ENCODE measurements at places on chromosomes 3 and 15.

GRCh38 chr3:53921296-53921695 is 29.6 kb upstream of the SELENOK start:
- H3K27ac ChIP-seq, result no peak overlapping the region
- H3K4me3 ChIP-seq, result no peak overlapping the region
- H3K27me3 ChIP-seq, result no peaks in the 10 kb centered on the region
- H3K4me1 ChIP-seq, result no peaks in the 10 kb centered on the region
- no peak for DNase-seq
- H3K36me3 ChIP-seq, result no peaks in the 10 kb centered on the region

DNA sequence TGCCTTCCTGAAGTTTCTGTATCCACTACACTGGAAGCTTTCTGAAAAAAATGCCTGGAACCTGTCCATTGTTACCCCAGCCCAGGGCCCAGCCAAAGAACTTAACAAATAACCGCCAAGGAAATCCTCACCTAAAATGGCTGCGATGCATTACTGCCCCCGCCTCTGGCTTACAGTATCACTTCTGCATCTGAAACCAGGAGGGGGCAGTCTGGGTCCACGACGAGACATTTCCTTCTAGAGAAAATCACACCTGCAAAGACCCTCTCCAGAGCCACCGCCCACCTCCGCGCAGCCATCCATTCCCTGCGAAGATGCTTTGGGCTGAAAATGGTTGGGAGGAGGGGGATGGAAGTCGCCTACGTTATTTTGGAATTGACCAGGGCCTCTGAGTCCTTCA is 22.4 kb upstream of the CELF6 start:
- H3K27ac ChIP-seq, result no peak overlapping the region
- H3K4me3 ChIP-seq, result no peak overlapping the region
- H3K36me3 ChIP-seq, result no peaks in the 10 kb centered on the region
- no peaks in the 10 kb centered on the region for H3K4me1 ChIP-seq
- no peaks in the 10 kb centered on the region for H3K27me3 ChIP-seq

DNA sequence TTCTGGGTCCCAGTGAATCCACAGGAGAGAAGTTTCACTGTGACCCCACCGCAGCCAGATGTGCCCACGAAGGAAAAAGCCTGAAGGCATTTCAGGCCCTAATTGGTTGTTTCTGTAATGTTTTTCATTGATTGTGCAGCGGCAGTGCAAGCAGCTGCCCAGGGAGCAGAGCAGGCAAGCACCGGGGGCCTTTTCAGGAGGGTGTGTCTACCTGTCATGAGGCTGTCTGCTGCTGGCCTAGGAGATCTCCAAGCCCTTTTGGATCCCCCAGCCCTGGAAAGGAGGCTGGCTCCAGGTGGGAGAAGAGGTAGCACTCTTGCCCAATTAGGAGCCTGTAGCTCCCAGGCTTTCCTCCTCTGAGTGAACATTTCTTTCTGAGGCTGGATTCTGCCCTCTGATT is 108.8 kb downstream of the EPHB1 start:
- DNase-seq, result no peak
- H3K27me3 ChIP-seq, result no peaks in the 10 kb centered on the region
- H3K36me3 ChIP-seq, result no peaks in the 10 kb centered on the region
- no peak overlapping the region for H3K27ac ChIP-seq
- H3K4me1 ChIP-seq, result peaks cover 14% of the 10 kb centered on the region
- H3K4me3 ChIP-seq, result no peak overlapping the region

GRCh38 chr3:110618512-110619226 is 452.9 kb upstream of the NECTIN3 start:
- H3K27ac ChIP-seq, result no peak overlapping the region
- no peak overlapping the region for H3K4me3 ChIP-seq
- DNase-seq, result no peak
- H3K27me3 ChIP-seq, result no peaks in the 10 kb centered on the region
- no peaks in the 10 kb centered on the region for H3K36me3 ChIP-seq
- no peaks in the 10 kb centered on the region for H3K4me1 ChIP-seq

DNA sequence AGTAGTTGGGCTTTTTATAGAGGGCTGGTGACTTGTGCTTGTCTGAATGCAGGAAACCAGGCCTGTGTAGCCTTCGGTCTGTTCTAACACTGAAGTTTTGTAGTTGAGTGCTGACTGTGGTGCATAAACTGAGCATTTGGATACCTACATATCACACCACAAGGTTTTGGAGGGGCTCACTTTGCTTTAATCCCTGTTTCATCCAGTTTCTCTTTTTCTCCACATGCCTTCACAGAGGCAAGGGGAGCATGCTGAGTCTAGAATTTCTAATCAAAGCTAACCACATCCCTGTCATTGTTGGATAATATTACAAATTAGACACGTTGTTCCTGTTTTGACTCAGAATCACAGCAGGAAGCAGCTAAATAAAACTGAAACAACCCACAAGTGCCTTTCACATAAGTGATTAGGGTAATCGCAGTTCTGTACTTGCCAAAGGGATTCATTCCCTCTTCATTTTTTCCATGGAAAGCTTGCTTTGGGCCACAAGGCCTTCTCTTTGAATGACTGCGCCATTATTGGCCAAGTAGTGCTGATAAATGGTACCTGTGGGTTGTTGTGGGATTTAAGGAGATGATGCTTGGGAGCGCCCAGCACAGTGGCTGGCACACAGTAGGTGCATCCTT is 48.9 kb downstream of the TGFBR2 start:
- no peaks in the 10 kb centered on the region for H3K27me3 ChIP-seq
- peak overlapping the region; percentile 30 for H3K27ac ChIP-seq
- no peak overlapping the region for H3K4me3 ChIP-seq
- DNase-seq, result no peak
- H3K4me1 ChIP-seq, result peaks cover 68% of the 10 kb centered on the region

DNA sequence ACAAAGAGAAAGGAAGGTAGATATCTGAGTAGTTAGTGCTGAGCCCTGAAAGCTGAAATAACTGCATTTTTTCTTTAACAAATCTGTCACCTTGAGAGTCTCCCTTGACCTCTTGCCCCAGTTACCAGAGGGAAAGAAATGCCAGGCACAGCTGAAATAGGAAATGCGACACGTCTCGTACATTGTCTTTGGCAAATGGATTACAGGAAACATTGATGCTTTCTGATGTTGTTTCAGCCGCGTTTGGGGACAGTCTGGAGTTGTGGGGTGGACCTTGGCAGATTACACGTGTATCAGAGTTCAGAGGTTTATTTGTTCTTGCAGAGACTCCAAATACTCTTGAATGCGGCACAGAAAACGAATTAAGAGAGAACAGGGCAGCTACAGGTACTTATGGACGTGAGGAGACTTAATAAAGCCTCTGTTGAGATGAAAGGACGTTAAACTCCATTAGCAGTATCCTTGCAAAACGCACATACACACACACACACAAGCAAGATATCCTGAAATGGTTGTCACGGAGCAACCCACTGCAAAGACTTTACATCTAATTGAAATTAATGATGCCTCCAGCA is 272.8 kb upstream of the RORA start:
- no peaks in the 10 kb centered on the region for H3K36me3 ChIP-seq
- no peak overlapping the region for H3K4me3 ChIP-seq
- DNase-seq, result no peak
- H3K27me3 ChIP-seq, result no peaks in the 10 kb centered on the region
- no peaks in the 10 kb centered on the region for H3K4me1 ChIP-seq
- no peak overlapping the region for H3K27ac ChIP-seq

- H3K4me3 ChIP-seq, result no peak overlapping the region
- no peak overlapping the region for H3K27ac ChIP-seq
- H3K4me1 ChIP-seq, result peaks cover 20% of the 10 kb centered on the region
- H3K36me3 ChIP-seq, result no peaks in the 10 kb centered on the region
These were observed 273.5 kb upstream of the ADAMTS9 start for GRCh38 chr3:64961301-64961700.

GRCh38 chr15:40489274-40490175 is 18.7 kb downstream of the CHST14 start:
- no peaks in the 10 kb centered on the region for H3K36me3 ChIP-seq
- no peaks in the 10 kb centered on the region for H3K4me1 ChIP-seq
- no peak overlapping the region for H3K27ac ChIP-seq
- no peak overlapping the region for H3K4me3 ChIP-seq
- no peaks in the 10 kb centered on the region for H3K27me3 ChIP-seq

DNA sequence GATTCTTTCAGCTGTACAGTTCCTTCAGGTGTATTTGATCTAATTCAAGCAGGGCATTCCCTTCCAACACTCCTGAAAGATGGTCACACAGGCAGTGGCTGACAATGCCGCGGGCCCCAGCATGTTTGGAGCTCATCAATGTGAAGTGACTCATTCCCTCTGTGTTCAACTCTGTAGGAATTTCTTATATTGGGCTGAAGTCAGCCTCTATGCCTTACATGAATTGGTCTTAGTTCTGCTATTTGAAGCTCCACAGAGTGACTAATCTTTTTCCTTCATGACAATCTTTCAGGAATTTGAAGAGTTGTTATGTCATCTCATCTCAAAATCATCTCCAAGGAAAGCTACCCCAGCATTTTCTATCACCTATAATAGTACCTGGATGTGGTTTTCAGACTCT is 142.5 kb upstream of the C2CD4B start:
- peaks cover 9% of the 10 kb centered on the region for H3K4me1 ChIP-seq
- no peak overlapping the region for H3K4me3 ChIP-seq
- H3K36me3 ChIP-seq, result no peaks in the 10 kb centered on the region
- H3K27me3 ChIP-seq, result no peaks in the 10 kb centered on the region
- no peak overlapping the region for H3K27ac ChIP-seq

GRCh38 chr15:25345943-25346342 is 92.9 kb downstream of the UBE3A start:
- H3K4me3 ChIP-seq, result no peak overlapping the region
- H3K4me1 ChIP-seq, result no peaks in the 10 kb centered on the region
- H3K27me3 ChIP-seq, result no peaks in the 10 kb centered on the region
- DNase-seq, result no peak

DNA sequence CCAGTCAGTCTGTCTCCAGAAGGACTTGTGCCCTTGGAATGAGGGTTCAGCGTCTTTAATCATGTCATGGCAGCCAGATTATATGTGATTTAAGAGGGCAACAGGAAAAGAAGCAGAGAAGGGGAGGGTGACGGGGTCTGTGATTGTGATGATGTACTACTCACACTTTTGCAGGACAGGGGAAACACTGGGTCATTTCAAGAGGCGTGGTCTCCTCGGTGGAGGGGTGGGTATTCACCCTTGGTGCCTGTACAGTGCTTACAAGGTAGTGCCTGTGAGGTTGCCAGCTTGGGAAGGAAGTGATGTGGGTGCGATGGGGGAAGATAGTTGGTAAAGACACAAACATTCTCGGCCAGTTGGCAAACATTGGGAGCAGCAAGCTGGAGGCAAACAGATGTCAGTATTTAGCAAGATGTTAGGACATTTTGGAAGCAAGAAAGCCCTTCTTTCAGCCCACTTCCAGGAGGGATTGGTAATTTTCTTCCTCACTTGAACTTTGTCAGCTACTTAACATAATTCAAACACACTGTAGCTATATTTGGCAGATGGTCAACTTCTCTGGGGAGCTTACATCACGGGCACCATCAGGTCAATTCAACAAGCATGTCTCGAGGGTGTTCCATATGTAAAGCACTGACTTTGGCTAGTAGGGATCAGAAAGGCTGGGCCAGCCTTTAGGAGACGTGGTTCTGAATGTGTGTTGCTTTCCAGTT is 71.4 kb upstream of the ROPN1 start:
- DNase-seq, result no peak
- no peak overlapping the region for H3K27ac ChIP-seq
- no peak overlapping the region for H3K4me3 ChIP-seq

DNA sequence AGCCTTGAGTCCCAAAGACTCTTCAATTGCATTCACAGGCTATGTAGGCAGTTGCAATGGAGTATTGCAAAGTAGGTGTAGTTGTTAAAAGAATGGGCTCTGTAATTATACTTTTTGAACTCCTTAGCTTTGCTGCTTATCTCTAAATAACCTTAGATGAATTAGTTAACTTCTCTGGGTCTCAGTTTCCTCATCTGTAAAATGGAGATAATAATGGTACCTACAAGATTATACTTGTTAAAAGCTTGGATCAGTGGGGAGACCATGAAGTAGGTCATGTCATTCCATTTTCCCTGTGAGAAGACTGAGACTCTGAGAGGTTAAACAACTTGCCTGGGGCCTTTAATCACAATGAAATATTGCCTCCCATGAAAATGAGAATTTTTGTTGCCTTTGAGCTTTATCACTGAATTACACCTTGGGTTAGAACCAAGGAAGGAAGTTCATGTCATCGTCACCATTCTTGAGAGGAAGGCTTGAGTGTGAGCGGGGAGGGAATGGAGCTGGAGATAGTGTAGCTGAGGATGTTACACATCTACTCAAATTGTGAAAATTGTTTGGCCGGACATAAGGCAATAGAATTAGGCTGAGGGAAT is 38.1 kb downstream of the CTDSPL start:
- peaks cover 38% of the 10 kb centered on the region for H3K4me1 ChIP-seq
- no peaks in the 10 kb centered on the region for H3K36me3 ChIP-seq

DNA sequence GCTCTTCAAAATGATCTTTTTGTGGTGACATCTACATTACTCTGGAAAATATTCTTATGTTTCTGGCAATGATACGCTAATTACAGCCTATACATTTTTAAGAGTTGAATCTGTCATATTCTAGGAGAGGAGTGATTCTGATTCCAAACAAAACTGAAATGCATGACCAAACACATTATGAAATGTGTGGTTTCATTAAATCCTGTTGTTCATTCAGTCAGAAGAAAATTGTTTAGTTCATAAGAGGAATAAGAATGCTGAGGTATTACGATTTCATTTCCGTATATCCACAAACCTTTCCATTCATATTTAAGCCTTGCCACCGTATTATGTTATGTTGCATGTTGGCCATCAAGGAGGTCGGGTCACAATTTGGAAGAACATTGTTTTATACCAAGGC is 345.1 kb downstream of the FEZF2 start:
- H3K27ac ChIP-seq, result no peak overlapping the region
- DNase-seq, result no peak
- H3K4me3 ChIP-seq, result no peak overlapping the region

DNA sequence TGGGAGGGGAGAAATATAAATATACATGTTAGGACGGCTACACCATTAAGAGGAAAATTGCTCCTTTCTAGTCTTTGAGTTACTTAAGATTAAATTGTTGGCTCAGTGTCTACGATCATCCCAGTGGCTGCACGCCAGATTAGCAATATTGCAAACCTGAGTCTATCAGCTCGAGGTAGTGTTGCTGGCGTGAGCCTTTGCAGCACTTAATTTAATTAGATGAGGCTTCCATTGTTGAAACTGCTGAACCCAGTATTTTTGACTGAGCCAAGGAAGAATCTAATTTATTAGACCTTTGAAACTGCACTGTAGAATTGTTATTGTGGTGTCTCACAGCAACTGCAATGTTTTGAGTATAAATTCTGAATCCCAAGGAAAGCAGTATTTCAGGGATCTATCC is 782.4 kb upstream of the ROBO1 start:
- H3K4me3 ChIP-seq, result no peak overlapping the region
- H3K36me3 ChIP-seq, result no peaks in the 10 kb centered on the region
- H3K27ac ChIP-seq, result no peak overlapping the region
- H3K27me3 ChIP-seq, result no peaks in the 10 kb centered on the region
- DNase-seq, result no peak
